ENCODE measurements at places on chromosomes 13 and 19.

GRCh38 chr13:47287291-47287751, 390.5 kb upstream of the HTR2A start:
- DNase-seq = no peak

DNA sequence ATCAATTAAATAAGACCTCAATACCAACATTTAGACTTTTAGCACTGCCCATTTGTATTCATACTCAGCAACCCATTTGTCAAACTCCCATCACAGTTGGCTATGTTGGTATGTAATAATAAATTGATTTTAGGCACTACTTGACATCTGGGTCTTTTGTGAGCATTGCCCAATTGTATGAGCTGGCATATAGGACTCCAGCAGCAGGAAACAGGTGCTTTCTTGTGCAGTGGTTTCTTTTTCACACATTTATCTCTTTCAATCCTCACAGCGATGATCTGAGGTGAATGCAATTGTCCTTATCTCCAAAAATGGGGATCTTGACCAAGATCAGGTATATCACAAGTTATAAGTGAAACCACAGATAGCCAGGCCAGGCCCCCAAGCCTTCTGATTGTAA, 96.9 kb upstream of the OXGR1 start:
- DNase-seq = no peak

DNA sequence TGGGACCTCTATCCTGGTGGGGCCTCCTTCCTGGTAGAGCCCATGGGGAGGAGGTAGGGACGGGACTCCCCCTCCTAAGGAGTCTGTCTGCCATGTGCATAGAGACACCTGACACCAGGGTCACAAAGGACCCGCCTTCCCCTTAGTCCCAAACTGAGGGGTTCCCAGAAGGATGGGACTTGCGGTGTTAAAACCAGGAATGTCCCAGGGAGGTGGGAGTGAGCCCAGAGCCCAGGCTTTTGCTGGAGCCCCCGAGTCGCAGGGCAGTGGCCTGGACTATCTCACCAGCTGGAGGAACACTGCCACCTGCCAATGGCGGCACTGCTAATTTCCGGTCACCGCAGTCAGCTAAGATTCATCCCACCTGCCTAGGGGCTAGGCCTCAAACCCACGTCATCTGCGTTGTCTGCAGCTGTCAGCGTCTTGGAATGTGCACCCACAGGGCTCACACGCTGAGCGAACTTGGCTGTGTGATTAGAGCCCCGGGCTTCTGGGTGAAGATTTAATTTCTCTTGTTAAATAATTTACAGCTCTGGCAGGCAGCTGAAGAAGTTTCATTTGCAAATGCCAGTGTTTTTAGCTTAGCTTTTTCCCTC, 31.9 kb upstream of the ATP11A start:
- peak; percentile 79 for DNase-seq

GRCh38 chr13:65784088-65784816, 1445.9 kb downstream of the PCDH9 start:
- no peak for DNase-seq

DNA sequence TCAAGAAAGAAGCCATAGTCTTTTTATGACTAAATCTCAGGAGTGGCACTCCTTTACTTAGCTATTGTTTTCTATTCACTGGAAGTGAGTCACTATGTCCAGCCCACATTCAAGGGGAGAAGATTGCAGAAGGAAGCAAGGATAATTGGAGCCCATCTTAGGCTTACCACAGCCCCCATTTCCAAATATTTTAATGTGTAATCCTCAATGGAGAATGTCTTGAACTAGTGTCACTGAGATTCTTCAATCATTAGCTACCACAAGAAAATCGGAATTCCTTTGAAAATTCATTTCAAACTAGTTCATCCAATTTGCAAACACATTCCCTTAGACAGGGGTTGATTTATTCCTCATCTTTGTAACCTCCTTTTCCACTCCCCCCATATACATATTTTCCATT, 84.7 kb downstream of the DLEU7 start:
- DNase-seq = no peak

GRCh38 chr19:35715981-35716800, 1.6 kb upstream of the KMT2B start:
- no peak for DNase-seq

- peak; percentile 91 for DNase-seq
Observed at GRCh38 chr19:15934332-15935078, at the start of gene CYP4F11. TSS of gene CYP4F11 (minus strand) at chr19:15934529. CDS start at chr19:15934408, 121 bp downstream.

- DNase-seq = no peak
Observed at GRCh38 chr13:65499256-65499655, 1730.9 kb downstream of the PCDH9 start.

All from mesenteric fat pad (tissue), 1 donor.